ENCODE measurements at places on chromosomes 7 and 10.

- no peak for DNase-seq
These were observed 152.4 kb downstream of the ACTR3B start for GRCh38 chr7:152911922-152912321.

- DNase-seq, result no peak
These were observed 22.8 kb upstream of the TTYH3 start for GRCh38 chr7:2608921-2609411.

DNA sequence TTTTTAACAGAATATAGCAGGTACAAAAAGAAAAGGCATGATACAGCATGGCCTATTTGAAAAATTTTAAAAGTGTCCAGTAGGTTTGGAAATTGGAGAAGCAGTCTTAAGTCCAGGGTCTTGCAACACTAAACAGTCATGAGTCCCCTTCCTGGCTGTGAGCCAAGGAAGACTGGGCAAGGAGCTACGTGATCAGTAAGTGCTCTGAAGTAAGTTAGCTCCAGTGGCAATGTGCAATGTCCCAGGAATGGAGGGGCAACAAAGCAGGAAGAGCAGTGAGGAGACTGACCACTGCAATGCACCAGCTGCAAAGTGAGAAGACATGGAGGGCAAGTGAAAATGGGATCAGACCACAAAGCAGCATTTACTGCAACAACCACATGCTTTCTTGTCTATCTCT is 72.9 kb upstream of the GRID1 start:
- no peak for DNase-seq

GRCh38 chr7:37901890-37902524 is 14.6 kb downstream of the SFRP4 start:
- DNase-seq, result no peak

DNA sequence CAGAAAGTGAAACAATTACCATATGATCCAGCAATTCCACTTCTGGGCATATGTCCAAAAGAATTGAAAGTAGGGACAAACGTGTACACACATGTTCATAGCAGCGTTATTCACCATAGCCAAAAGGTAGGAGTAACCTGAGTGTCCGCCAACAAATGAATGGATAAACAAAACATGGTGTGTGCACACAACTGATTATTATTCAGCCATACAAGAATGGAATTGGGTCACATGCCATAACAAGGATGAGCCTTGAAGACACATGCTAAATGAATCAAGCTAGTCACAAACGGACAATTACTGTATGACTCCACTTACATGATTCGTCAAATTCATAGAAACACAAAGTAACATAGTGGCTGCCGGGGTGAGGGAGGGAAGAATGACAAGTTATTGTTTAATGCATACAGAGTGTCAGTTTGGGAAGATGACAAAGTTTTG is 4.1 kb upstream of the OIT3 start:
- no peak for DNase-seq

GRCh38 chr7:46738796-46739195 is 817.7 kb upstream of the IGFBP3 start:
- no peak for DNase-seq

DNA sequence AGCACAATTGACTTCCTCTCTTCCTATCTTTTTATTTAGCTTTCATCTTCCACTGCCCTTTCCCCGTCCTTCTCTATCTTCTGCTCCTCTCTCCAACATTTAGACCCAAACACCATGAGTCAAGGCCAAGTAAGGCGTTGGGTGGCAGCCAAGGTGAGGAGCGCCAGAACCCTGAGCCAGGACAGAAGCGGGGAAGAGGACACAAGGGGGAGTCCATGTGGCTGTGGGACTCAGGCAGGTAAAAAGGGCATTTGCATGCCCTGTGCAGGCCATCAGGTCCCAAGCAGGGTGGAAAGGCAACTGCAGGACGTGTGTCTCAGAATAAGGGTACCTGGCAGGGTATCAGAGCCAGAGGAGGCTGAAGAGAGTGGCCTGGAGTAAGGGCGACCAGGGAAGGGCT is 192.4 kb upstream of the PFKP start:
- DNase-seq, result no peak

DNA sequence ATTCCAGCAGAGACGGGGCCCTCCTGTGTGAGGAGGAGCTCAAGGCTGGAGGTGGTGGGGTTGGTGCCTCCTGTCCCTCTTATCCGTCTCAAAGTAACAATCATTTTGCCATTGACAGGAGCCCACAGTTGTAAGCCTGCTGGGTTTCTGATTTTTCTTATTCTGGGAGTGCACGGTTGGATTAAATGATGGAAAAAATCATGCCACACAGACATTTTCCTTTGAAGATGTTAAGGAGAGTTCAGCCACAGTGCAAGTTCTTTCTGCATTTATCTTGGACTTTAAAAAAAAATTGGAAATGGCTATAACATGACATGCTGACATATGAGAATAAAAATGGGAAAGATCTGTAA is 8.4 kb upstream of the LYZL1 start:
- DNase-seq, result no peak

GRCh38 chr10:3829156-3830050 is 44.4 kb upstream of the KLF6 start:
- no peak for DNase-seq

Measured in stimulated activated CD4-positive, alpha-beta T cell treated with anti-CD3 and anti-CD28 coated beads, Interleukin-1b, Interleukin-23, amount 100 ng/mL, for 1 hour (primary cell).